ENCODE measurements at places on chromosomes 7 and 10.

DNA sequence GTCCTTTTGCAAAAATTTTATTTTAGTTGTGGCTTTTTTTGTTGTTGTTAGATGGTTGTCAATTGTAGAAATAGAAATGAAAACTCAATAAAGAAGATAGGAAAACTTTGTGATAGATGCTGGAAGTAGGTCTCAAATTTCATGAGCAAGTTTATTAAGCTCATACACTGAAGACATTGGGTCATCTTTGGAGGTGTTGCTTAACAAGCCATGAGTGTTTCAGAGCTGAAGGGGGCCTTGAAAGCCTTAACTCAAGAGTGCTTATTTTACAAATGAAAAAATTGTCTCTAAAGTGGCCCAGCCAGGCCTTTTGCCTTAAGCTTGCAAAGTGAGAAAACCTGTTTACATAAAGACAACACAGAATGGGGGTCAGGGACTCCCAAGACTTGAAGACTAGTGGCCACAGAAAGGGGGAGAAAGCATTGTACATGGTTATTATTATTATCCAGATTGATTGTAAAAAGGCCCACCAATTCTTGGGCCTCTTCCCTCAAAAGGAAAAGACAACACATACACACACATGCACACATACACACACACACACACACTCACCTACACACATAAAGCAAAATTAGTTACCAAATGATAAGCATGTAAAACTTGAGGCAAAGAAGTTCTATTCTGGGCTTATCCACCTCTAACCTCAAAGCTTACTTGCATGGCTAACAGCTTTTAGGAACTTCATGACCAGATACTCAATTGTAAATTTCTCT, 49.7 kb upstream of the GLCCI1 start:
- DNase-seq, result no peak

- no peak for DNase-seq
Observed at GRCh38 chr10:380313-380940, 245.2 kb downstream of the ZMYND11 start.

DNA sequence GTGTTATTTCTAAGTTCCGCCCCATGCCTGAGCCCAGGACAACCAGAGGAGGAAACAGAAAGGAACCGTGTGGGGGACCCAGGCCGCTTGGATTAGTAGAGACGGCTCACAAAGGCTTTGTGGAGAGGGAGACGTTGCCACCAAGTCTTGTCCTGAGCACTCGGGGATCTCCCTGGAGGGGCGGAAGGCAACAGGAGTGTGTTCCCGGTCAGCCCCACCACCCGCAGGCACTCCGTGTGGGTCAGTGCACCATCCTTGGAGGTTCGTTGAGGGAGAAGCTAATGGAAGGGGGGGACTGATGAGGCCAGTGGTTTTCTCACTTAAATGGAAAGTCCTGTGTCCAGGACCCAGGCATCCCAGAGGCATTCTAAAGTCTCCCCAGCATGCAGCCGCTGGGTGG, 26.7 kb upstream of the EN2 start:
- no peak for DNase-seq

DNA sequence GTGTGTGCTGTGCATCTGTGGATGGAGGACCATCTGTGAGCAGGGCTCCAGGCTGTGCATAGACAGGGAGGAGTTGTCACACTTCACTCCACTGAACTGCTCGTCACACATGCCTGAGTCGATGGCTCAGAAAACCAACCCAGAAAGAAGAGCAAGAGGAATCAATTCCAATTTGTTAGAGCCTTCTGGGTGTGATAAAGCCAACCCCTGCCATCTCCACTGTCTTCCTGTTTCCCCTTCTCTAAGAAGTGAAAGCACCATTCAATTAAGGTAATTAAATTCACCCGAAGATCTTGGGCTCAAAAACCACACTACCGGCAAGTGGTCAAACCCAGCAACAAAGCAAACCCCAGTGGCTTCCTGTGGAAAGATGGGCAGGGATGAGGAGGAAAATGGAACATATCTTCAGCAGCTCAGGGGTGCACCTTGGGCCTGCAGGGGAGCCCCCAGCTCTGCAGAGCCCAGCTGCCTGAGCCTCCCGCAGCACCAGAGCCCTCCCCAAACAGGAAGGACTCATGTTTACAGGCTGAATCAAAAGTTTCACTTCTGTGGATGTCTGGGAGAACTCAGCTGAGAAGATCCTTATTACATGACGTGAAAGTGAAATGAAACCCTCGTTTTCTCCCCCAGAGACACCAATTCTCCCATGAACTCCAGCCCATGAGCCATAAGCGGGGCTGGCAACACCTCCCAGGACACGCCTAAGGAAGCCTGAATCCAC, 10.9 kb downstream of the C10orf71 start:
- DNase-seq, result no peak

DNA sequence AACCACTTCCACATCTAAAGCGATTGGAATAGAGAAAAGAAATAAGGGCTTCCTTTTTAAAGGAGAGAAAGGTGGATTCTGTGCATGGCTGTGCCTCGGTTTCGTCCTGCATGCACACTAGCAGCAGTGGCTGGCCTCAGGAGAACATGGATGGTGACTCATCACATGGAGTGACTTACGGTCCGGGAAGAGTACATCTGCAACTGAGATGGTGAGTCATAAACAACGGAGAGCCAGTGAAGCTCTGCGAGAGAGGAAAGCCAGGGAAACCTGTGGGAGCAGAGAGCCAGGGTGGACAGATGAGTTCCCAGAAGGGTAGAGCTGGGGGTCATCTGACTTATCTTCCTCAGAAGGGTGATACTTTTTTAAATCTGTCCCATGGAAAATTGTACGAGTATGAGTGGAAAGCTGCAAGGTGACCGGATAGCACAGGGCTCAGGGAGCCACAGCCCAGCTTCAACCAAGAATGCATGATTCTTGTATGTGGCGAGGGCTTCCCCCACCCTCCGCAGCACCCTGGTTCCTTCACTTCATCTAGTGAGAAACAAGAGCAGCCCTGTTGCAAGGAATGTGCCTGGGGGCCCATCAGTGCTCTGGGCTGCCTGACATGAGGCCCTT, 259.1 kb downstream of the KLF6 start:
- no peak for DNase-seq

- DNase-seq, result no peak
Observed at GRCh38 chr10:78258323-78259030, 224.8 kb downstream of the RPS24 start.

DNA sequence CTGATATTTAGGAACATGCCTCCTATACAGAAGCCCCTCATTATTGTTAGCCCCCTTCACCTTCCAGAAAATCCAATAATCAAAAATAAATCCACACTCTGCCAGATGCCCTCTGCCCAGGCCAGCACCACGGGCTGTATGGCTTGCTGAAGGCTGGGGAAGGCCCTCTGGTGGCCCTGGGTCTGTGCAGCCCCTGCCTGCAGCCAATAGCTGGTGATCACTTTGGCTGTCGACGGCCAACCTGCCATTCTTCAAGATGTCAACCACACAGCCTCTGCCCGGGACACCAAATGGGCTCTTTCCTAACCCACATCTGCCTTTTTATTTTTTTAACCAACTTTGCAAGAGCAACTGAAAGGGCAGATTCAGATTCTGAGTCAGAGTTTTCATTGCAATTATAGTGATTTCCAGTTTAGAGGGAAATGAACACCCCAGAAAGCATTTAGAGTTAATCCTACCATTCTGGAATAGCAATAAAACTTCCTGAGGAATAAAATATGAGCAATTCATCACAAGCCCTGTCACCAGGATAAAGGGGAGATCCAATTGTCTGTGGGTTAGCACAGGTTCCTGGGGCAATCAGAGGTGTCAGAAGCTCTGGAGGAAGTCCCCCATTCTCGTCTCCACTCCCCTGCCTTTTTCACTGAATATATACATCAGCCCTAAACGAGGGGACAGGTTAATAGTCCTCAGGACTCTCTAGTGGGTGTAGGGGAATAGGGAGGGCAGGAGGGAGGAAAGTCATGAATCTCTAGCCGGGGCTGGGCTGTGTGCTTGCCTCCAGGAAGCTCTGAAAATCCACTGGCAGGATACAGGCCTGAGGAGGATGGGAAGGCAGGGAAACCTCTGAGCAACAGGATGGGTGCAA, 211.3 kb downstream of the GRID1 start:
- no peak for DNase-seq

DNA sequence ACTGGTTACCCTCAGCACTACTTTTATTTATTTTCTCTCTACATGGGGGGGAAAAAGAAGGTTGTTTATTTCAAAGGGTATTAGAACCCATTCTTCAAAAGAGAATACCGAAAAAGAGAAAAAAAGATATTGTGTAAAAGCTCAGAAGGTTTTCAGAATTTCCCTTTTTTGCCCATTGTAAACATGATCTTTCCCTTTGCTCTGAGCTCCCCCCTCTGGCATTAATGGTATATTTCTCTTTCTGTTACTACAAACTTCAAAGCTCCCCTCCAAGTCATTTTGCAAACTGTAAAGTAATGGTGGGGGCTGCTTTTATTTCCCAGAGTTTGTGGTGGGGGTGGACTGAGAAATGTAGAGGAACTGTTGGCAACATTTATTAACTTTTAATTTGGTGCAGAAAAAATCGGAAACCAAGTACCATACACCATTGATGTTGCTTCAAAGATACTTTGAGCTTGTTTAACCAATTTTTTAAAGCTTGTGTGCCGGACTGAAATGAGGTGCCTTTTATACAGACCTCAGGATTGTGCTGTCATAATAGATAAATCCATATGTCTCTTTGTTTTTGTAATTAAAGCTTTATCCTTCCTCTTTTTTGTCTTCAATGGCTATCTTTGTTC, 181.5 kb downstream of the EXOC4 start:
- DNase-seq, result no peak

DNA sequence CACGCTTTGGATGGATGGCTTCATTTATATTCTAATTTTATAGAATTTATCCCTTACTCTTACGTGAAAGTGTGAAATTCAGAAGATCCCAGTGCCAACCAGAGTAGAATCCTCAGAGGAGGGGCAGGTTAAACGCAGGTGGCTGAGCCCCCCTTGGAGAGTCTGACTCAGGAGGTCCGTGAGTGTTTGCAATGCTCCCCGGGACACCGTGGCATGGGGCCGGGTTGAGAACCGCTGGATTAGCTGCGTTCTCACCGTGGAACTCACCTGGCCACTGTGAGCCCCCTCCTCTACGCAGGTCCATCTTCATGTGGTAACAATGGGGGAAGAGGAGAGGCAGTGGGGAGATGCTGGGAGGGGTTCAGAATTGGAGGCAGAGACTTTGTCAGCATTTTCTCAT, 638.0 kb upstream of the MKI67 start:
- no peak for DNase-seq

GRCh38 chr10:127227663-127228062, 31.3 kb upstream of the INSYN2A start:
- DNase-seq, result no peak

GRCh38 chr7:118918556-118918955, 694.1 kb downstream of the ANKRD7 start:
- no peak for DNase-seq

- no peak for DNase-seq
Observed at GRCh38 chr7:134388336-134389019, 70.4 kb downstream of the AKR1B1 start.

- no peak for DNase-seq
Observed at GRCh38 chr10:61628151-61628874, 34.4 kb upstream of the CABCOCO1 start.

- no peak for DNase-seq
Observed at GRCh38 chr10:63005246-63005645, 127.9 kb upstream of the NRBF2 start.

DNA sequence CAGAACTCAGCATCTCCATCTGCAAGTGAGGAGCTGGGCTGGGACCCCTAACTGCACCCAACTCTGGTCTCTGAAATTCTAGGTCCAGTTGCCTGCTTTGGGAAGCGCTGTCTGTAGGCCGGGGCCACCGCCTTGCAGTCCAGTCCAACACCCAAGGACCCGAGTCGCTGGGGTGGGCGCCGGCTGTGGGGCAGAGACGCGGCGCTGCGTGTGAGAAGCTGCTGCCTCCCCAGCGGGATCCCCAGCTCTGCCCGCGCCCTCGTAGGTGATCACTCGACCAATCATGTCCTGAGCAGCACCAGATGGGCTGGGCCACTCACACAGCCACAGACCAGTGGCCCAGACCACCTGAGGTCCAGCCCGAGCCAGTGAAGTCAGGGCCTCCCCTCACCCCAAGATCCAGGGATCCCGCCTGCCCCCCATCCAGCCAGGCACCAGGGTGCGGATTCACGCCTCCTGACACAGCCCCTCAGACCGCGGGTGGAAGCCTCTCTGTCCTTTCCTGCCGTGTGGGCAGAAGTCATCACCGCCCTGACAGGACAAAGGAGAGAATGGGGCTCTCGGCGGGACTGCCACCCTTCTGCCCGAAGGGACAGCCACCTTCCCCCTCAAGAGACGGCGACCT, 67.4 kb upstream of the ADGRA1 start:
- no peak for DNase-seq

- DNase-seq, result no peak
Observed at GRCh38 chr7:140345426-140345825, 52.9 kb downstream of the SLC37A3 start.

DNA sequence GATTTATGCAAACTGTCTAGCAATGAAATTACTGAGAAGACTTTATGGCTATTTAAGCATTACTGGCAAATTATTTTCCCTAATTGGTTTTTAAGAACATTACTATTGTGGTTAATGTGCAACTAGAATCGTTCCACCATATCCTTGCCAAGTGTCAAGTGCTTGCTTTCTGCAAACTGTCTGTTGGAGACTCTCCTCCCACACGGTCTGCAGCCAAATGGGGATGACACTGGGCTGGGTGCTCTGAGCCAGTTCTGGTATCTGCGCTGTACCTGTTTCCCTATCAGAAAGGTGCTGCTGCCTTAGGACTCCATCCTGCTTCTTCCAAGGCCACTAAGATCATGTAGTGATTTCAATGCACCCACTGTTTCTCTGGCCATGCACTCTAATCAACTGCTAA, 110.4 kb downstream of the RAMP3 start:
- no peak for DNase-seq

DNA sequence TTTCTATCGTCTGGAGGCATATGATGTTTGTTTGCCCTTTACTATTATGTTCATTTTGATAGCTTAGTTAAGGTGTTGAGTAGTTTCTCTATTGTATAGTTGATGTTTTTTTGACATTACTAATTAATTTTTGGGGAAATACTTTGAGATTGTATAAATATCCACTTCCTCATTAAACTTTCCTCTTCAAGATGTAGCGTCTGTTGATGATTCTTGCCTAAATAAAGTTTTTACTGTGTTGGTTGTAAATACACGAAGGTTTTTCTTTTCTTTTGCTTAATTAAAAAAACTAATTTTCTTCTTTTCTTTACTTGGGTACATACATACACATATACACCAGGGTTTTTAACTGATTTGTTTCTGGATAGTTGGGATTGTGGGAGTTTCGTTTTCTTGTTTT, 8.5 kb downstream of the KMT2E start:
- DNase-seq, result no peak

DNA sequence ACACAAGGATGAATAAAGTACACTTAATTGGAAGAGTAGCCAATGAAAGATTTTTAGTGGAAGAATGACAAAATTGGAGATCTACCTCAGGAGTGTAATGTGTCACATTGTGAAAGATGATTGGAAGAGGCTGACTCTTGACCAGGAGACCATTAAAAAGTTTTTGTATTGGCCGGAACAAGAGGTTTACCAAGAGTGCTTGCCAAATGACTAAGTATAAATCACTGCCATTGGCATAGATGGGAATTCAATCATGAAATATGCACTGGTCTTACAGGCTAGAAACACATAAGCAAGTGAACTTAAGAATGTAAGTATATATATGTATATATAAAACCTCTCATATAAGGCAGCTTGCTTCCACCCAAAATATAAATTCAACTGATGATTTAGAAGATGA, 58.7 kb upstream of the TFEC start:
- DNase-seq, result no peak

GRCh38 chr7:131326576-131326975, 1.1 kb upstream of the MKLN1 start:
- DNase-seq, result no peak
